ENCODE measurements at places on chromosomes 12 and 14.

GRCh38 chr12:4041187-4041885 lies 168.1 kb upstream of the PARP11 start:
- DNase-seq, result no peak

- no peak for DNase-seq
Measured at GRCh38 chr12:82652071-82652470, 34.6 kb upstream of the TMTC2 start.

DNA sequence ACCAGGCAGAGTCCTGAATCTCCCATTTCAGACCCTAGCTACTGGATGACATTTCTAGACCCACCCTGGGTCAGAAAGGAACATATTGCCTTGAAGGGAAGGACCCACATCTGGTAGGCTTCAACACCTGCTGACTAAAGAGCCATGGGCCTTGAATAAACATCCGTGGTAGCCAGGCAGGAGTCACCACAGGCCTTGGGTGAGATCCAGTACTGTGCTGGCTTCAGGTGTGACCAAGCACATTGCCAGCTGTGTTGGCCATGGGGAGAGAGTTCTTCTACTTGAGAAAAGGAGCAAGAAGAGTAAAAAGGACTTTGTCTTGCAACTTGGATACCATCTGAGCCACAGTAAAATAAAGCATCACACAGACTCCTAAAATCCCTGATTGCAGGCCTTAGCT lies 332.6 kb downstream of the SLC16A7 start:
- DNase-seq, result no peak

- DNase-seq, result no peak
Measured at GRCh38 chr12:11958221-11959091, 112.3 kb upstream of the BCL2L14 start.

DNA sequence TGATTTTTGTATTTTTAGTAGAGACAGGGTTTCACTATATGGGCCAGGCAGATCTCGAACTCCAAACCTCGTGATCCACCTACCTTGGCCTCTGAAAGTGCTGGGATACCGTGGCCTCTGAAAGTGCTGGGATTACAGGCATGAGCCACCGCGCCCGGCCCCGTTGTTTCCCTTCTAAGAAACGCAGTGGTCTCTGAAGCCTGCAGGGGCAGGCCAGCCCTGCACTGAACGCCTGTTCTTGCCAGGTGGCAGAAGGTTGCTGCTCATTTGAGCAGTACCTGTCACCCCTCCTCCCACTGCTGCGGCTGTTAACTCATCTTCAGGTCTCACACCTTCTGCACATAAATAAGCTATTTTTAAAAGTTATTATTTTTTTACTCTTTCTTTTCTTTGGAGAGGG lies 24.3 kb downstream of the GPRC5A start:
- DNase-seq, result no peak

GRCh38 chr14:77126461-77126990 lies 15.1 kb downstream of the ZDHHC22 start:
- no peak for DNase-seq

DNA sequence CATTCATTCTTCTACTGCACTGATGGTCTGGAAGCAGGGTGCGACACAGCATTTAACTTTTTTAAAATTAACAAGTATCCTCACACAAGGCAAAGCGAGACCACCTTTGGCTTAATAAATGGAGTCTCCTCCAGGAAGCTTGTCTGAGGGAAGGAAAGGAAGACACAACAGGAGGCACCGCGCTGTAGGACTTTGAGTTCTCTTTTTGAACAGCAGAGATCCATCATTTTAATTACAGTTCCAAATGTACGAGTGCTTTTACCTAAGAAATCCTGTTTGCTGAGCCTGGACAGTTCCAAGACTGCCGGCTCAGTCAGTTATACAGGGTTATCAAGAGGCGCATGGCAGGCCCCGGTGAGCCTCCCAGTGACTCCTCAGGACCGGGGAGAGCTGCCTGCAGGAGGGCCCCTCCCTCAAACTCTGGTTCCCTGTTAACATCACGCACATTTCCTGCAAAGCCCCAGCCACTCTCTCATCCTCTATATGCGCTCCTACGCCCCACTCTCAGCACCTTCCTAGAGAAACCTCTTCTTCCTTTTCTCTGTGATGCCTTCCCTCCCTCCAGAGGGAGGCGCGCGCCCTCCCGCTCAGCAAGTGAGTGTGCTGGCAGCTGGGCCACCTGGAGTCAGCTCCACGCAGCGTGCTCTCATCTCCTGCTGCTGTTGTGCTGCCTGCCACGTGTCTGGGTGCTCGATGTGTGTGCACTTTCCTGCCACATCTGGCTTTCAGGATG lies 46.1 kb downstream of the STX2 start:
- DNase-seq, result no peak

GRCh38 chr12:63440048-63440447 lies 228.2 kb downstream of the DPY19L2 start:
- DNase-seq, result no peak

DNA sequence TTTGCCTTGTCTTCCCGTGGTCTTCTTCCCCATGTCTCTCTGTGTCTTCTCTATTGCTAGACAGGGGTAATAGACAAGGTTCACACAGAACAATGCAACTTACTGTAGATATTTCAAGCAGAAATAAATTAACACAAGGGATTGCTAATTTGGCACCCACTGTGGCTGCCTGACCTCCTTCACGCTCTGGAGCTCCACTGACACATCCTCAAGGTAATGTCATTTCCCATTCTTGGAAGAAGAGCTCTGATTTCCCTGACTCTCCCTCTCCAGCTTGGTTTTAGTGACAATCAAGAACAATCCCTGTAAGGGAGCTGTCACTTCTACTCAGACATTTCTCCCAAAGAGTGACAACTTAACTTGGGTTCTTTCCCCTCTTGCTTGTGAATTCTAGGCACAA lies 105.4 kb upstream of the NAP1L1 start:
- no peak for DNase-seq

- no peak for DNase-seq
Measured at GRCh38 chr12:94777936-94778335, 127.6 kb upstream of the TMCC3 start.

DNA sequence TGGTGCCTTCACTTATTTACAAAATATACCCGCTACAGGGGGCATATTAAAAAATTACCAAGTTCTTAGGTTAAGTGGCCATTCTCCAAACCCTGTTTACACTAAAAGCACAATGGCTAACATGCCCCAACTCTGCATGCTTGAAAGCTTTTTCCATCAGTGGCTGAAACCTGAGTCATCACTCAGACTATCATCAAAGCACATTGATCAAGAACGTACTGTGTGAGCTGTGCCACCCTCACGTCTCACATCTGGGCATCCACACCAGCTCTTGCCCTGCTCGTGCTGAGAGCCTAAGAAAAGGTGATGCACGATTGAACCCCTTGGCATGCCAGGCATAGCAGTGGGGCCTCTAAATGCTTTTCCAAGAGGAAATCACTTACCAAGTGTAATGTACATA lies 13.2 kb downstream of the AQP6 start:
- no peak for DNase-seq

GRCh38 chr14:82897469-82898308 lies 1364.0 kb upstream of the SEL1L start:
- no peak for DNase-seq

- no peak for DNase-seq
Measured at GRCh38 chr12:67977668-67978067, 11.6 kb upstream of the IFNG-AS1 start.

GRCh38 chr12:22821985-22822384 lies 197.0 kb downstream of the ETNK1 start:
- DNase-seq, result no peak

DNA sequence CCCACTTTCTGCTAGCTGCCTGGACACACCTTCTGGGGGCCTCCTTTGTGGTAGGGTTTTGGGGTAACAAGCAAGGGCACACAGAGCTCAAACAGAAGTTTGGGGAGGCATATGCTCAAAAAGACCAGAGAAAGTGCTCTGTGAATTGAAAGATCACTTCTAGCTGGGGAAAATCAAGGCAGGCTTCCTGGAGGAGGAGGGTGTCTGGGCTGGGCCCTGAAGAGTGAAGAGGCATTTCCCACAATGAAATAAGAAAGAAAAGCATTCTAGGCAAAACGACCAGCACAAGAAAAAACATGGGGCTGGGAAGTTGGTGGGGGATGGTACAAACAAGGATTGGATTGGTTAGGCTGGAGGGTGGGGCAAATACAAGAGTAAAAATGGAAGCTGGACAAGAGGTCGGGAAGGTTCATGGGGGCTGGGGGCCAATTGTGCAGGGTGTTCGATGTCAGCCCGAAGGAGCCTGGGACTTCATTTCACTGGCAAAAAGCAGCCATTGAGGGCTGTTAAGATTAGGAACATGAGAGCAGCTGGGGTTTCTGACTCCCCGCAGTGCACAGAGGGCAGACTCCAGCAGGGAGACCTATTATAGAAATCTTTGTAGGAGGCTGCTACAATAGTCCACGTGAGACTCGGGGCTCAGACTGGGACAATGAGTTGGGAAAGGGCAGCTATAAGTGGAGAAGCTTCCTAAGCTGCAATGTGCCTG lies 51.5 kb upstream of the CMKLR1 start:
- DNase-seq, result peak; percentile 12

GRCh38 chr14:23365036-23365731 lies at the start of gene EFS:
Gene EFS, minus strand, starts transcription at chr14:23365172. Its CDS starts 147 bp downstream, at chr14:23365025.
- no peak for DNase-seq

DNA sequence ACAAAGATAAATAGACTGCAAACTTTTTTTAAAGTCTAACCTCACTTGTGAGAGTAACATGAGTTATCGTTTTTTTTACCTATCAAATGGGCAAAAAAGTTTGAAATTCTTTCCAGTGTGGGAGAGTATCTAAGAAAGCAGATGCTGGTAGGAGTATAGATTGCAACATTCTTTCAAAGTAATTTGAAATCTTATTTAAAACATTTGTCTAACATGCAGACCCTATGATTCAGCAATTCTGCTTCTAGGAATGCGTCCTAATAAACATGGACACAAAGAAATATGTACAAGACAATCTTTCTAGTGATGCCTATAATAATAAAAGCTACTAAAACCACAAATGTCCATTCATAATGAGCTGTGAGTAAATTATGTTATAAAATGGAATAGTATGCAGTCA lies 110.4 kb upstream of the TMCC3 start:
- DNase-seq, result no peak

DNA sequence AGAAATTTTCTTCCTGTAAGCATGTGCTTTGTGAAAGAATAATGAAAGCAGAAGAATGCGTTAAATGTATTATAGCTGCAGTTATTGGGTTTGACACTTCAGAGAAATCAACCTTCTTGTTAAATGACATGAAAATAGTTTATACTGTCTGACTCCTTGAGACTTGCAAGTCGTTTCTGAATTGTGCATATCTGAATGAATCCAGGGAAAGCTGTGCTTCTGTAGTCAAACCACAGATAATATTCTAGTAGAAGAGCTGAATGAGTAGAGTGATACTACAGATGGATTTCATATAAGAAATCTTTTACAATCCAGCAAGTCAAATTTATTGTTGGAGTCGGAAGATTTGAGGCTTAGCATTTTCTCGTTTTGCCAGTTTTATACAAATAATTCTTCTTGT lies 343.3 kb downstream of the RAD51B start:
- no peak for DNase-seq

DNA sequence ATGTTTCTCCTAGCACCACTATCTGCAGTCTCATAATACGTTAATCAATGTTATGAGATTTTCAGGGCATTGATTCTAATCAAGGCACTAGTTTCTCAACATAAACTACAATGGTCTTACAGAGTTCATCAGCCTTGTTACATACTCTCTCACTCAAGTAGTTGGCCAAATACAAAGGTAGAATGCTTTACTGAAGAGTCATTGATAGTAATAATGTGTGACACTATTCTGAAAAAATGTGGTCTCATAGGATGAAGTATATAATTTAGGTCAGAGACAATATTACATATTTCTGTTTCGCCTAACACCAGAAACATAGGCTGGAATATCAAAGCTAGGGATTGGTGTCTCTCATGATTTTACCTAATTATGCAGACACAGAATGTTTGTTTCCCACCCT lies 35.2 kb upstream of the MDGA2 start:
- no peak for DNase-seq

DNA sequence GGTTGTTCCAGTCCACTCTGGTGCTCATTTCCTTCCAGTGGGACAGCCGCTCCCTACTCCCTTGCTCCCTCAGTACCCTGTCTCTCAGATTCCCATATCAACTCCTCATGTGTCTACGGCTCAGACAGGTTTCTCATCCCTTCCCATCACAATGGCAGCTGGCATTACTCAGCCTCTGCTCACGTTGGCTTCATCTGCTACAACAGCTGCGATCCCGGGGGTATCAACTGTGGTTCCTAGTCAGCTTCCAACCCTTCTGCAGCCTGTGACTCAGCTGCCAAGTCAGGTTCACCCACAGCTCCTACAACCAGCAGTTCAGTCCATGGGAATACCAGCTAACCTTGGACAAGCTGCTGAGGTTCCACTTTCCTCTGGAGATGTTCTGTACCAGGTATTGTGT lies 69.9 kb downstream of the RAD52 start:
- peak; percentile 96 for DNase-seq

DNA sequence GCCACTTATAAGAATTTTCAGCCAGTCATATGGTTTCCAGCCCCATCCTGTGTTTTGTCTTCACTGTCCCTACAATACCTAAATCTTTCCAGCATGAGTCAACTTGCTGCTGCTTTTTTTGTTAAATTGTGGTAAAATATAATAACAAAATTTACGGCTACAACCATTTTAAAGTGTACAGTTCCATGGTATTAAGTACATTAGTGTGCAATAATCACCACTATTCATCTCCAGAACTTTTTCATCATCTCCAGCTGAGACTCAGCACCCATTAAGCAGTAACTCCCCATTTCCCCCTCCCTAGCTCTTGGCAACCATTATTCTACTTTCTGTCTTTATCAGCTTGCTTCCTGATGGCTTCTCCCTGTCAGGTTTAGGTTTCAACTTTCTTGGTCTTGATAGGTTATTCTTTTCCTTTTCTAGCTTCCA lies 39.1 kb downstream of the FRS2 start:
- no peak for DNase-seq

- no peak for DNase-seq
Measured at GRCh38 chr12:11673666-11674461, 24.4 kb downstream of the ETV6 start.

DNA sequence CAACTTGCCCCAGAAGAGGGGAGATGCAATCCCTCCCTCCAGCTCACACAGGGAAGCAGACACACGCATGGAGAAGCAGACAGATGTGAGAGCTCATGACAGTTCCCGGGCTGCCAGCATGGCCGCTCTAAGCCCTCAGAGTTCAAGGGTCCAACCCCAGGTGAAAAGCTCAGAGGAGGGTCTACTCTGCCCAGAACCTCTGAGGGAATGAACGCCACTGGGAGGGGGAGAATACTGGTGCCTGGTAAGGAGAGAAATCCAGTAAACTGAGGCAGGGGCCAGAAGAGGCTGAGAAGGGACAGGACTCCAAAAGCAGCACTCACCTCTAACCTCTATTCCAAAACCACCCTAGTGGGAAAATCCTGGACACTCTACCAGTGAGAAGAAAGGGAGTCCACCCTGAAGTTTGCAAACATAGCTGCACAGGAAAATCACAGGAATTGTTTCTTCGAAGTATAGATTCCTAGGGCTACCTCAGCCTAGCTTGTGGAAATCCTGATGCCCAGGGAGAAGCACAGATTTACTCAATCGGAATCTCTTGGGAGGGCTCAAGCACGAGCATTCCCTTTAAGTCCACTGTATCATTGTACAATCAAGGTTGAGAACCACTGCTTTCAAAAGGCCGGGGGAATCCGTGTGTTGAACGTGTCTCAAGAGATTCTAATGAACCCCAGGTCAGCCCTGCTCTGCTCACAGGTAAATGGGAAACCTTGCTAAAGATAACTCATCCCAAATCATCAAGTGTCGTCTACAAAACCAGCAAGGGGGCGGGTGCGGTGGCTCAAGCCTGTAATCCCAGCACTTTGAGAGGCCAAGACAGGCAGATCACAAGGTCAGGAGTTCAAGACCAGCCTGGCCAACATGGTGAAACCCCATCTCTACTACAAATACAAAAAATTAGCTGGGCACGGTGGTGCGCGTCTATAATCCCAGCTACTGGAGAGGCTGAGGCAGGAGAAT lies 34.3 kb upstream of the PLEKHG6 start:
- no peak for DNase-seq
